ENCODE measurements at places on chromosomes 5 and 9.
A peak's percentile ranks its signal among the peaks of the same experiment; 100 is the strongest.

- no peaks in the 10 kb centered on the region for H3K27me3 ChIP-seq
- DNase-seq = peak; percentile 46
- peak overlapping the region; percentile 83 for H3K4me3 ChIP-seq
- peaks cover 6% of the 10 kb centered on the region for H3K4me1 ChIP-seq
- peak overlapping the region; percentile 84 for H3K27ac ChIP-seq
Observed at GRCh38 chr9:137113385-137114159, 961 bp downstream of the DPP7 start.

GRCh38 chr9:33437205-33437604, 10.2 kb downstream of the AQP3 start:
- H3K27me3 ChIP-seq = no peaks in the 10 kb centered on the region
- H3K4me3 ChIP-seq = no peak overlapping the region
- no peaks in the 10 kb centered on the region for H3K4me1 ChIP-seq
- no peaks in the 10 kb centered on the region for H3K36me3 ChIP-seq
- DNase-seq = no peak

- DNase-seq = no peak
- H3K4me3 ChIP-seq = no peak overlapping the region
- no peaks in the 10 kb centered on the region for H3K4me1 ChIP-seq
- H3K27ac ChIP-seq = no peak overlapping the region
Observed at GRCh38 chr5:42620579-42621216, 135.9 kb upstream of the CCDC152 start.

DNA sequence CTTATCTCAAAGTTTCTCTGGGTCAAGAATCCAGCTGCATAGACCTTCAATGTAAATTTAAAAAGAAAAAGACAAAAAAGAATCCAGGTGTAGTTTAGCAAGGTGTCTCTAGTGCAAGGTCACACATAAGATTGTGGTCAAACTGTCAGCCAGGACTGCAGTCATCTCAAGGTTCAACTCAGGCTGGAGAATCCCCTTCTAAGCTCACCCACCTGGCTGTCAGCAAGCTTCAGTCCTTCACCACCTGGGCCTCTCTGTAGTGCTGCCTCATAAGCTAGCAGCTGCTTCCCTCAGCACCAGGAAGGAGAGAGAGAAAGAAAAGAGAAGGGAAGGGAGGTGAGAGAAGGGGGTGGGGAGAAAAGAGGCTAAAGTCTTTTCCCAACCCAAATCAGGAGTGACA, 146.7 kb downstream of the ACTL7B start:
- no peak for DNase-seq
- H3K27me3 ChIP-seq = no peaks in the 10 kb centered on the region

DNA sequence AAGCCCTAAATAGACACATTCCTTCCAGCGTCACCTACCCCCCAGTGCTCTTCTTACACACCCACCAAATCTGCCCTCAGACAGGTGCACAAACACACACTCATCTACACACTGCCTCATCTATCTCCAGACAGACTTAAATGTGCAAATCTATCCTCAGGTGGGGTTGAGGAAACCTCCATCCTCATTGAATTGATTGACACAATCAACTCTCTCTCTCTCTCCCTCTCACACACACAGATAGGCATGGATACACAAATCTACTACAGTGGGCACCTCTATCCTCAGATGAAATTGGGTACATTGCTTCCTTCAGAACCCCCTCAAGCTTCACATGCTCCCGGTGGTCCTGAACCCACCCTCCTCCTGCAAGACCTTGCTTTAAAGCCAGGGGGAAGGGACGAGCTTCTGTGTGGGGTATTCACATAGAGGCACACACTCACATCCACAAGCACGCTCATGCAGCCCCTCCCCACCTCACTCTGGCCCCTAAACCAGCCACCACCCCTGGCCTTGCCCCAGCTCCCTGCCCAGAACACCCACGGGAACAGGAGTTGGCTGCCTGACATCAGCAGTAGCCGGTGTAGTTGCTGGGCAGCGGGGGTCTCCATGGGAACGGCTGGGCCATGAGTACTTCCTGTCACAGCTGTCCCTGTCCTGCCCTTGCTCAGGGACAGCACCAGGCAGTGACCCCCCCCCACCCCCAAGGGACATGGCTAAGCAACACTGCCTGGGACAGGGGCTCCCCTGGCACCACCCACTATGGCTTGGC, 22.8 kb downstream of the PCDH1 start:
- H3K4me1 ChIP-seq = peaks cover 2% of the 10 kb centered on the region
- H3K36me3 ChIP-seq = no peaks in the 10 kb centered on the region
- no peak overlapping the region for H3K27ac ChIP-seq
- H3K4me3 ChIP-seq = no peak overlapping the region
- no peaks in the 10 kb centered on the region for H3K27me3 ChIP-seq

DNA sequence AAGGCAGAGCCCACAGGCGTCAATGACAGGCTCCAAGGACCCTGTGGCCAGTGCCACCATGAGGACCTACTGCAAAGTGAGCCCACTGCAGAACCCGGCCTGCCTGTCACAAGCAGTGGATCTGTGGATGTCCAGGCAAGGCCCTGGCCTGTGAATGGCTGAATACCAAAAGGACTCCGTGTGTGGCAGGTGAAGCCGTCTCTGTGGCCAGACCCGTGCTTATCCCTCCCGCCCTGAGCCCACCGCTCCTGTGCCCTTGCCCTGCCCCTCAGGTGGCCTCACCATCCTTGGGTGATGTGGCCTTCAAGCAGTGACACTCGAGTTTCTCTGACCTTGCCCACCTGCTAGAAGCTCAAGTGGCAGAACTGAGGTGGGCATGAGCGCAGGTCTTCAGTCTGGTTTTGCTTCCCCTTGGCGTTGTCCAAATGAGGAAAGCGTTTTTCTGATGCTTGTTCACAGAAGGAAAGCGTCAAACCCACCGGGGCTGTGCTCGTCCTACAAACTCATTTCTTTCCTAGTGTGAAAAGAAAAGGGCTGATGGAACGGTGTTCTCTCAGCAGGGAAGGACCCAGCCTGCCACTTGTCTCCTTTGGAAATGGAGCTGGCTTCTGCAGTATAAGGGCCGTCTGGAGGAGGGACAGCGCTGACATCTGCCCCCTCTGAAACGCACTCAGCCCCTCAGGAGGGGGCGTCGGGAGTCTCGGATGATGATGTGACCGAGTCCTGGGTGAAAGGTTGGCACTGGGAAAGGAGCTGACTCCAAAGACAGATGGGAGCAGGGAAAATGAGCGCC, 377.7 kb upstream of the IRX4 start:
- no peaks in the 10 kb centered on the region for H3K36me3 ChIP-seq
- no peaks in the 10 kb centered on the region for H3K27me3 ChIP-seq
- H3K4me3 ChIP-seq = no peak overlapping the region
- H3K4me1 ChIP-seq = no peaks in the 10 kb centered on the region

- no peak overlapping the region for H3K4me3 ChIP-seq
- no peak for DNase-seq
- H3K27me3 ChIP-seq = peaks cover 15% of the 10 kb centered on the region
- no peaks in the 10 kb centered on the region for H3K4me1 ChIP-seq
- no peaks in the 10 kb centered on the region for H3K36me3 ChIP-seq
Observed at GRCh38 chr5:93401634-93402213, 179.3 kb downstream of the NR2F1-AS1 start.

Data from activated naive CD8-positive, alpha-beta T cell treated with anti-CD3 and anti-CD28 coated beads for 36 hours (primary cell).